ENCODE measurements at places on chromosomes 1 and 21.

GRCh38 chr1:14976256-14976655 is 177.3 kb upstream of the TMEM51 start:
- DNase-seq = no peak

GRCh38 chr1:180244840-180245239 is 14.8 kb downstream of the LHX4 start:
- no peak for DNase-seq

GRCh38 chr1:100683448-100684349 is 35.8 kb upstream of the VCAM1 start:
- DNase-seq = no peak

- DNase-seq = peak; percentile 67
These were observed 143.3 kb downstream of the PLXNA2 start for GRCh38 chr1:208100906-208101305.

GRCh38 chr1:221118176-221118937 is 239.1 kb downstream of the HLX start:
- DNase-seq = no peak

- DNase-seq = no peak
These were observed 51.7 kb downstream of the ZP4 start for GRCh38 chr1:237838904-237839534.

- peak; percentile 21 for DNase-seq
These were observed 3.4 kb upstream of the ARHGAP29 start for GRCh38 chr1:94240822-94241221.

GRCh38 chr1:107877745-107878144 is 87.2 kb downstream of the VAV3 start:
- no peak for DNase-seq

GRCh38 chr1:43981135-43981491 is 2.1 kb downstream of the B4GALT2 start:
- peak; percentile 96 for DNase-seq

DNA sequence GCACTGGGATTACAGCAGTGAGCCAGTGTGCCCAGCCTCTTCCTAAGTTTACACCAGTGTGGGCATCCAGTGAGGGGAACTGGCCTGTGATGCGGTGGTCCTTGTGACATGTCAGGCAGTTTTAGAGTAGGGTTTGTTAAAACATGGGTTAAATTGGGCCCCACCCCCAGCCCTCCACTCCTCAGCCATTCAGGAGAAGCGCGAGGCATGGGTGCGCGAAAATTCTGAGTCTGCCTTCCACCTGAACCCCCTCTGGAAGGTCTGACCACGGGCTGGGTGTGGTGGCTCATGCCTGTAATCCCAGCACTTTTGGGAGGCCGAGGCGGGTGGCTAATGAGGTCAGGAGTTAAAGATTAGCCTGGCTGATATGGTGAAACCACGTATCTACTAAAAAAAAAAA is 51.7 kb downstream of the SKI start:
- DNase-seq = no peak

- DNase-seq = peak; percentile 31
These were observed 38.7 kb downstream of the AMY1C start for GRCh38 chr1:103788377-103788776.

- DNase-seq = no peak
These were observed 2.1 kb downstream of the SELENBP1 start for GRCh38 chr1:151370211-151370911.

DNA sequence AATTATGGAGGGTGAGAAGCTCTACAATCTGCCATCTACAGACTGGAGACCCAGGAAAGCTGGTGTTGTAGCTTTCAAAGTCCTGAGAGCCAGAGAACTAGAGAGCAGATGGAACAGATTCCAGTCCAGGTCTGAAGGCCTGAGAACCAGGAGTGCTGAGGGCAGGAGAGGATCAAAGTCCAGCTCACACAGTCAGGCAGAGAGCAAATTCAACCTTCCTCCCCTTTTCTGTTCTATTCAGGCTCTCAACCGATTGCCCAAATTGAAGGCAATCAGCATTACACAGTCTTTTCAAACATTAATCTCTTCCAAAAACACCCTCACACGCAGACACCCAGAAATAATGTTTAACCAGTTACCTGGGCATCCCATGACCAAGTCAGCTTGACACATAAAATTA is 2.5 kb upstream of the TMPRSS2 start:
- no peak for DNase-seq

- no peak for DNase-seq
These were observed 349.4 kb downstream of the NUF2 start for GRCh38 chr1:163670989-163671757.

DNA sequence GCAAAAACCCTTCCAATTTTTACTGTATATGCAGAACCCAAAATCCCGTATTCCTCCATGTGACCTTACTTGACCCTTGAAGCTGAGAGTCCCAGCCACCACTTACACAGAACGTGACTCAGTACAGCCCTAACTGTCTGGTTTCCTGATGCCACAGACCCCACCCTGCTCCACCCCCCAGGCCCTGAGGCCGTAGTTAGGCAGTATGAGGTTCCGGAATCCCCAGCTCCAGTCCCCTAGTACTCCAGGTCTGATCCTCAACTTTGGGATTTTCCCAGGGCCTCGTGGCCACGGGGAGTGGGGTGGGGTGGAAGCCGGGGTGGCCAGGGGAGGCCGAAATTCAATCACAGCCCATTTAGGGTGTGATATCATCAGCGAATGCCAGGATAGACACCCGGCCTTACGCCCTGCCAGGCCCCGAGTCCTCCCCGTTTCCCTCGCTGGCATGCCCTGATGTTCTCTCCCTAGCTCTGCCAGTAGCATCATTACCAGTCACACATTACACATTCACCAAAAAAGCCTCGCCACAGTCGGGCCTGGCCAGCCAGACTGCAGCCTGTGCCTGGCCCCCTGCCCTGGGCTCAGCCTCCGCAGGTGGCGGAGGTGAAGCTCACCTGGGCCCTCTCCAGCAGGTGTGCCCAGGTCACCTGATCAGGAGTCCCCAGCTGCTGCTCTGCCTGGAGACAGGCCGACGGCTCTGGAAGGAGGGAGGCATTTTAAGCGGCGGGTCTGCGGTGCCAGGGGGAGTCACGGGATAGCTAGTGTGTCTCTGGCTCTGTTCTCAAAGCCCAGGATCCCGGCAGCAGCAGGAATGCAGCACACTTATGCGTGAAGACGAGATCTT is 70.8 kb downstream of the SCCPDH start:
- peak; percentile 48 for DNase-seq

DNA sequence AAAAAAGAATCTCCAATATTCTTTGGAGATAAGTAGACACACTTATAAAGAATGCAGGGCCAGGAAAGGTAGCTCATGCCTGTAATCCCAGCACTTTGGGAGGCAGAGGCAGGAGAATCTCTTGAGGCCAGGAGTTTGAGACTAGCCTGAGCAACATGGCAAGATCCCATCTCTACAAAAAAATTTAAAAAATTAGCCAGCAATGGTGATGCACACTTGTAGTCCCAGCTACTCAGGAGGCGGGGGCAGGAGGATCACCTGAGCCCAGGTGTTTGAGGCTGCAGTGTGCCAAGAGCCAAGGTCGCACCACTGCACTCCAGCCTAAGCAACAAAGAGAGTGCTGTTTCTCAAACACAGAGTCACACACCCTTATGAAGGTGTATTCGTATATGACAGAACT is 385.0 kb downstream of the SMYD3 start:
- no peak for DNase-seq

DNA sequence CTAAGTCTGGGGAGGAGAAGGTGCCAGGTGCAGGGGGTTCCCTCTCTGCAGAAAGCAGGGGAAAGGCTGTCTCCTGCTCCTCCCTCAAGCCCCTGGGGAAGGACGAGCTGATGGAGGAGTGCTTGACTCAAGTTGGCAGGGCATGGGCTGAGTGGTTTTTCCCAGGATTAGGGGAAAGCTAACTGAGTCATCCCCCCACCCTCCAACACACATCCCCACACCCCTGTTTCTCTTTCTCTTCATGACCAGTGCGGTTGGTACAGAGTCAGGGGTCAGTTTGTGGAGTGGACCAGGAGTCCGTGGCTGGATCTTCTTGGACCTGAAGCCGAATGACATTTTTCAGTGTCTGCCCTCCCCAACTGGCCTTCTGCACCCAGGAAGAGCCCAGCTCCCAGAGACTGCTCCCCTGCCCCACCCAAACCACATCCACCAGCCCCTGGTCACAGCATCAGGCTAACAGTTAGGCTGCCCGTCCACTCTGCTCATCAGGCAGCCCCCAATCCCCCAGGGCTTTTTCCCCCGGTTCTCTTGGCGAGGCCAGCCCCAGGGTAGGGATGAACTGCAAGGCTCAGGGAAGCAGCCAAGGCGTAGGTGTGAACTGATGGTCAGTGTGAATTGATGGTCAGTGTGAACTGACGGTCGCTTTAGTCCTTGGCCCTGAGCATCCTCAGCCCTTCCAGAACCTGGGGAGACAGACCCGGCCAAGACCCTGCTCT is 81.0 kb downstream of the PAX7 start:
- DNase-seq = no peak

GRCh38 chr1:179754041-179754624 is 11.0 kb downstream of the FAM163A start:
- no peak for DNase-seq

DNA sequence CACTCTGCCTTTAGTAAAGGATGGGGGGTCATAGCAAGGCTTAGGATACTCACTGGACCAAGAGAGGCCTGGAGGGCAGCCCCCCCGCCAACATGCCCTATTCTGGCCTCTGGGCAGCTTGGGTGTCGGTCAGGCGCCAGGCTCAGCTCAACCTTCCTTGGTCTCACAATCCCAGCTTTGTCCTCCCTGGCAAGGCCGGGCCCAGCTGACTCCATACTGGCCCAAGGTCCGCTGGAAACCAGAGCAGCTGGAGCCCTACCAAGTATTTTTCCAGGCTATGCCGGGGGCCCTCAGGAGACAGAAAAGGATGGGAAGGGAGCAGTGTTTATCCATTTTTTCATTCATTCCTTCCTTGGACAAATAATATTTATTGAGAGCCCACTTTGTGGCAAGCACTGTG is 6.2 kb downstream of the FBXO2 start:
- DNase-seq = no peak

- DNase-seq = no peak
These were observed 45.0 kb downstream of the NGF start for GRCh38 chr1:115293006-115293405.

DNA sequence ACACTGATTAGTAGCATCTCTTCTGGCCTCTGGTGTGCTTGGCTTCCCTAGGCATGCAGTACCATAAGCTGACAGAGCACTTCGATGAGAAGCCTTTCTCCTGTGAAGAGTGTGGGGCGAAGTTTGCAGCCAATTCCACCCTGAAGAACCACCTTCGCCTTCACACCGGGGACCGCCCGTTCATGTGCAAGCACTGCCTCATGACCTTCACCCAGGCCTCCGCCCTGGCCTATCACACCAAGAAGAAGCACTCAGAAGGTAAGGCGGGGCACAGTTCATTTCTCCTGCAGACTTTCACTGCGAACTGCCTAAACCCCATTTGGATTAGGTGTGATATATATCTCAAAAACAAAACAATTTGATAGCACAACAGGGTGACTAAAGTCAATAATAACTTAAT is 50.4 kb upstream of the EPHA8 start:
- DNase-seq = no peak

GRCh38 chr1:88327391-88328267 is 356.4 kb upstream of the PKN2 start:
- peak; percentile 39 for DNase-seq

DNA sequence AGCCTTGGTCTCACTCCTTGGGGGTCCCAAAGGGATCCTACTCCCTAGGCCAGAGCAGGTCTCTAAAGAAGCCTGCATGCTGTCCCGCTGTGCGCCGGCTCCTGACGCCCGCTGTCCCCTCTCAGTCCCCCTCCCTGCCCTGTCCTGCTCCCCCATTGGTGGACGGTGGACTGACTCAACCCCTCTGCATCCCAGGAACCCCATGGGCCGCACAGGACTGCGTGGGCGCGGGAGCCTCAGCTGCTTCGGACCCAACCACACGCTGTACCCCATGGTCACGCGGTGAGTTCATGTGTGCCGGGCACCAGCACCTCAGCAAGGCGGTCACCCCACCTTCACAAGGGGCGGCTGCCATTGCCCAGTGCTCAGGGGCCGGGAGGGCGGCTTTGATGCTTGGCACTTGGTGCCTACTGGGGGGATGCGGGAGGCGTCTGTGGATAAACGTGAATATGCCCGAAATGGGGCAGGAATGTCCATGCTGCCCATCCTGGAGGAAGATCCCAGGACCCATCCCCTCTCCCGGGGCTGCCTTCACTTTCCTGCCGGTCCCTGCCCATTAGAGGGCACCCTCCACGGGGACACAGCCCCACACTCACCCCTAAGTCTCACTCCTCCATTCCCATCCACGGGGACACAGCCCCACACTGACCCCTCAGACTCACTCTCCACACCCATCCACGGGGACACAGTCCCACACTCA is 20.2 kb upstream of the LRRC3 start:
- no peak for DNase-seq

DNA sequence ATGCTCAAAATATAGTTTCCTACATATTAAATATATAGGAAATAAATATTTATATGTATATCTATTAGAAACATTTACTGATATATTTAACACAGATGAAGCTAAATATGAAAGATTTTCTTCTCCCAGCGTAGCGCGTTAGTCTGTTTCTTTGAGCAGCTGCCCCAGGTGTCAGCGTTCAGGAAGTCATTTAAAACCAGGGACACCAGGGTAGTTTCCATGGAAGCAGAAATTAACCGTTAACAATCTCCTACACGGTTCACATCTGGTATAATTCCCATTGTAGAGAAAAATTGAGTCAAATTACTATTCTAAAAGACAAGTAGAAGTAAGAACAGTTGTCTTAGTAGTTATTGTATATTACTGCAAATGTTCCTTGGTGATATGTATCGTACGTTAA is 1443.7 kb downstream of the MRPL39 start:
- DNase-seq = no peak
